ENCODE measurements at places on chromosomes 7 and 10. TPM values are rescaled to one million over a fixed set of nuclear protein-coding genes. Genes with fewer than 3 reads are reported as not detected.
A peak's percentile ranks its signal among the peaks of the same experiment; 100 is the strongest.

GRCh38 chr10:33773253-33773573, 438.7 kb upstream of the NRP1 start:
- no peak for DNase-seq

GRCh38 chr10:29524720-29525119, 110.1 kb downstream of the SVIL start:
- DNase-seq = no peak

INA gene
- 0.29 TPM for total RNA-seq

TMEM196 gene
- total RNA-seq = not detected

- no peak for DNase-seq
Measured at GRCh38 chr7:159004411-159004810, 140.3 kb downstream of the VIPR2 start.

DNA sequence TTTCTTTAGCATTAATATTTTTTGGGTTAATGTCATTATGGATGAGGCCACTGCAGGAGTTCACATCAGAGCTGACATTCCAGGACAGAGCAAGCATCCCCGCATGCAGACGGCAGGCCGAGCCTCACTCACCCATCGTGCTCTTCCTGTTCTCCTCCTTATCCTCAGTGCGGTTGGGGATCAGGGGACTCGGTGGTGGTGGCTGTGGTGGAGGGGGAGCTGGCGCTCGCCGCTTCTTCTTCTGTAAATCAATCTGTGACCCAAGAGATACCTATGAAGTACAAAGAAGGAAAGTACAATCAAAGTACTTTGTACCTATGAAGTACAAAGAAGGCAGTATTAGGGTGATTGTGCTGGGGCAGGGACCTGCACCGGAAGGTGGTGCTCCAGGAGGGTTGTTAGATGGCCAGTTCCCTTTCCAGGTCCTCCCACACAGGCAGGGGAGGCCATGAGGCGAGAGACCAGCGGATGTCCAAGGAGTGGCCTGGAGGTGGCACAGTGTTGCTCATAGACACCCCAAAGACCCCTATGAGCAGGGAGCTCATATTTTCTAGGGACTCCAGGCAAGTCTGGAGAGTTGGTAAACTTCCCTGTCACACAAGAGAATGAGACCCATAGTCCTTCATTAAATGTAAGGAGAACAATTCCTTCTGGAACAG, 231.4 kb downstream of the COBL start:
- no peak for DNase-seq

DNA sequence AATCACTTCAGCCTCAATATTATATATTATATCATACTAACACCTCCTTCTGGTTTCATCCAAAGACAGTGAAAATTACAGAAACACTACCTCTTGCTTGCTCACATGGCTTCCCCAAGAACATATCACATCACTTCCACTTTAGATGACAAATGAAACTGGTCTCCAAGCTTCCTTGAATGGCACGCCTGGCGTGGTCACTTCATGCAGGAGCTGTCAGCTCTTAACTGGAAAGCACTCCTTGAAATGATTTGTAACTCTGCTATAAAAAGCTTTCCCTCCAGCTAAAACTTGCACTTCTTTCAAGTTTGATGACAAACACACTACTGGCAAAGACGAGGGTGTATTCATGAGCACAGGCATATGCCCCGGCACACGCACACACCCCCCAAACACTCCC, 84.1 kb upstream of the INHBA start:
- no peak for DNase-seq

DNA sequence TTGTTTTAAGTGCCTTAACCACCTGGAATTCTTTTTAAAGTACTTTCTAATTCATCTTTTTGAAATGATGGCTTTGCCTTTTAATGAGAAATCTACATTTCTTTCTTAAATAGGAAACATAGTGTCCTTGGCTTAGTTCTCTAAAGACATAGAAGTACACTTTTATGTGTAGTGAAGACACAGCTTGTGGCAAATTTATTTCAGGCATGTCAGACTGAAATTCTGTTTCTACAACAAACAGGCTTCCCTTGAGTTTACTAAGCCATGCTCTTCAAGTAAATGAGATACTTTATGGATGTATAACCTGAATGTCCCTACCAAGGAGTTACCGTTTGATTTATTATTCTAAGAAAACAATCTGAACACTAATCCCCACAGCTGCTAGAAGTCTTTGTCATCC, 136.9 kb upstream of the MAGI2 start:
- DNase-seq = no peak

COL13A1 gene
- total RNA-seq = 0.58 TPM

GPER1 gene
- 18.3 TPM for total RNA-seq

- DNase-seq = peak; percentile 7
Measured at GRCh38 chr10:86188326-86188725, 178.3 kb downstream of the GRID1 start.

- no peak for DNase-seq
Measured at GRCh38 chr7:2795906-2796305, 48.2 kb downstream of the GNA12 start.

GRCh38 chr7:157401567-157402387, 65.0 kb downstream of the DNAJB6 start:
- no peak for DNase-seq

UTF1 gene
- total RNA-seq = not detected

GRCh38 chr7:136942401-136942800, 73.9 kb downstream of the CHRM2 start:
- no peak for DNase-seq

DNA sequence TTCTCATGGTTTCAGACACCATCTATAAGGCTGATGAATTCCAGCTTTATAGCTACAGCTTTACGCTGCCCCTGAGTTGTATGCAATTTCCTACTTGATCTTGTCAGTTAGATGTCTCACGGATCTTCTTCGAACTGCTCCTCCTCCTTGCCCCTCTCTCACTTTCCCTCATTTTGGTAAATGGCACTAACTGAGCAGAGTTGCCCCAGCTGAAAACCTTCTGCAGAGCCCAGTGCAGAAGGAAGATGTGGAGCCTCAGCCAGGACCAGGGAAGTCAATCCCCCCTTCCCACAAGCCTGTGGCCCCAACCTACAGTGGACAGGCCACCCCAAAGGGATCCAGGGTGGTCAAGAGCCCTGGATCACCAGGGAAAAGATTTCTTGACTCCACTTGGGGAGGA, 49.0 kb upstream of the SEPHS1 start:
- no peak for DNase-seq

DNA sequence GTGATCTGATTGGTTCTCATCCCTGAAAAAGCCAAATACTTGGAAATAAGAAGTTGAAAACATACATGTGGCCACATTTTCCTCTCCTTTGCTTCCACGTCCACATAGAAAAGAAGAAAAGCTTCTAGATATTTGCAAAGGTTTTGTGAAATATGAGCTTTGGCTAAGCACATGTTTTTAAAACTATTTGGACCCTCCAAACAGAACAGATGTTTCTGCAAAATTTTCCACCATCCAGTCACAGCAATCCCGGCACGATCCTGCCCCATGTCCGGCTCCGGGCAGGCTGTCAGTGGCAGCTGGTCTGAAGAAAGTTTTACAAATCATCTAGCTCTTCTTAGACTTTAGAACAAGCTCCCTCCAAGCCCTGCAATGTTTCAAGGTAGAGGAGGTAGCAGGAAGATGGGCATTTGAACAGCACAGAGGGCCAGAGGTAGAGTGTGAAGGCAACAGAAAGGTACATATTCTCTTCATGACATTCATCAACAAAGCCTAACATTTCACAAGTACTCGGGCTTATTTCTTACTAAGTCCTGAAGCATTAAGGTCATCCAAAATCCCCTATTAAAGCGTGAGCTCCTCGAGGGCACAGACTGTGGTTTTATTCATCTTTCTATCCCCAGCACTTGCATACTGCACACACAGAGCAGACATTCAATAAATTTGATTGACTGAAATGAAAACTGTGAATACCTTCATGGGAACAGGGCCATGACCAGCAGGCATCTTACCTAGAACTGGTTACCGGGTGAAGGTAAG, 110.1 kb downstream of the JAZF1 start:
- DNase-seq = no peak

HOXA5 gene
- total RNA-seq = 42.2 TPM

DNA sequence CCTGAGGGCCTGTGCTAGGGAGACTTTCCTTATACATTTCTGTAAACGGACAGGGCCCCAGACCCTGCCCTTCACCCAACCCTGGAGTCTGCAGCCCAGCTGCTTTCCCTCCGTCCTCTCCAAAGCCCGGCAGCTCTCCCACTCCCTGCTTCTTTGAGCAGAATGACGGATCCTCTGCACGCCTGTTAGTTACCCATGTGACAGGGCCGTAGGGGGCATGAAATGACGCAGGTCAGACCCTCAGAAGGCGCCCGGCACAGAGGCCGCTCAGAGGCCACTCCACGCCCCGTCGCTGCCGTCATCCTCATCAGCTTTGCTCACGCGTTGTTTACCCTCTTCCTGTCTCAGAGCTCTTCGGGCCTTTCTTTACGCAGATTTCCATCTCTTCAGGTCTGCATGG, 60.2 kb upstream of the MKRN1 start:
- no peak for DNase-seq

DNA sequence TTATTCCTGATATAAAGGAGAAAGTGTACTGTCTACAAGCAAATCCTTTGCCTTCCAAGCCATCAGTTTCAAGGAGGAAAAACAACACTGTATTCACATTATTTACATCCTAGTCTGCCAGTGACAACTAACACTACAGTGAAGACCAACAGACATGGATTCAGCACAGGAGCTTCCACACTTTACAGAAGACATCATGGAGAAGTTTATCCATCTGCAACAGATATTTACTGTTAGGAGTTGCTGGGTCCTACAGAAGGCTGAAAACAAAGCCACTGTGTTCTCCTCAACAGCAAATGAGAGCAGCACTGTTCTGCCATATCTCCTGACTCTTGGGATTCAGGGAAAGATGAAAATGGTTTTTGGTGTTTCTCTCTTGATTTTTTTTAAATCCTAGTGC, 31.9 kb downstream of the NAPEPLD start:
- no peak for DNase-seq

DNA sequence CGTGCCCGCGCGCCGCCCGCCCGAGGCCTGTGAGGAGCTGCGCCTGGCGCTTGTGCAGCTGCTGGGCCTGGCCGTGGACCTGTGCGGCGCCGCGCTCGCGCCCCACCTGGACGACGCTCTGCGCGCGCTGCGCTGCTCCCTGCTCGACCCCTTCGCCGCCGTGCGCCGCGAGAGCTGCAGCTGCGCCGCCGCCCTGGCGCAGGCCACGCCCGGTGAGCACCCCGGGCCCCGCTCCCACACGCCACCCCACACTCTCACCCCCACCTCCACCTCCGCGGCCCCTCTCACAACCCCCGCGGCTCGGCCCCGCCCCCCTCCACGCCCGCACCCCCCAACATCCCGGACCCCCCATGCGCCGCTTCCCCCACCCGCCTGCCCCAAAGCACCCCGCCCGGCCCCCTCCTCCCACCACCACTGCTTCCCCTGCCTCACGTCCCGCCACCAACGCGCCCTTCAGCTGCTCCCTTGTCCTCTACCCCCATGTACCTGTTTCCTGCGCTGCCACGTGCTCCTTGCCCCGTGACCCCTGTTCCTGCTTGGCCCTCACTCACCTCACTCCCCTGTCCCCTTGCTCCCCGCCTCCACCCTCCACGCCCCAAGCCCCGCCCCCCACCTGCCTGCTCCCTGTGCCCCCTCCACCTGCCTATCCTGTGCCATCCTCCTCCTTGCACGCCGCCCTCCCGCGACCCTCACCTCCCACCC, at the start of gene PRKAR1B:
Gene PRKAR1B, minus strand, starts transcription at position 178 of the 702 bp plus-strand sequence. CDS start 15,776 bp downstream, outside the sequence.
- peak; percentile 72 for DNase-seq
